NCI-H526 (cell line): ENCODE measurements at places on chromosomes 16 and 17.

DNA sequence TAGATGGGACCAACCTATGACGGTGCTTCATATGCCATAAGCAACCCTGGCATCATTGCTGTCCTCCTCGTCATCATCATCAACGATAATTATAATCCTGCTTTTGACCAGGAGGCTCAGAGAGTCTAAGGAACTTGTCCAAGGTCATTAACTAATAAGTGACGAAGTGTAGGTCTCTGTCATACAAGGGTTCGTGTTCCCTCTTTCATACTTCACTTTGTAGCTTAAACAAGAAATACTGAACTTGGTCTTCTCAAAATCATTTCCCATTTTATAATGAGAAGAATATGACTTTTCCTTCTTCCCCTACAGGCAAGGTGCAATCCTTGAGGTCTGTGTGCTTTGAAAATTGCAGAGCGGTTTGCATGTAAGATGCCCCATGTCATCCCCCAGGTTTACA, 31.2 kb upstream of the PIK3R6 start:
- no peak for DNase-seq

DNA sequence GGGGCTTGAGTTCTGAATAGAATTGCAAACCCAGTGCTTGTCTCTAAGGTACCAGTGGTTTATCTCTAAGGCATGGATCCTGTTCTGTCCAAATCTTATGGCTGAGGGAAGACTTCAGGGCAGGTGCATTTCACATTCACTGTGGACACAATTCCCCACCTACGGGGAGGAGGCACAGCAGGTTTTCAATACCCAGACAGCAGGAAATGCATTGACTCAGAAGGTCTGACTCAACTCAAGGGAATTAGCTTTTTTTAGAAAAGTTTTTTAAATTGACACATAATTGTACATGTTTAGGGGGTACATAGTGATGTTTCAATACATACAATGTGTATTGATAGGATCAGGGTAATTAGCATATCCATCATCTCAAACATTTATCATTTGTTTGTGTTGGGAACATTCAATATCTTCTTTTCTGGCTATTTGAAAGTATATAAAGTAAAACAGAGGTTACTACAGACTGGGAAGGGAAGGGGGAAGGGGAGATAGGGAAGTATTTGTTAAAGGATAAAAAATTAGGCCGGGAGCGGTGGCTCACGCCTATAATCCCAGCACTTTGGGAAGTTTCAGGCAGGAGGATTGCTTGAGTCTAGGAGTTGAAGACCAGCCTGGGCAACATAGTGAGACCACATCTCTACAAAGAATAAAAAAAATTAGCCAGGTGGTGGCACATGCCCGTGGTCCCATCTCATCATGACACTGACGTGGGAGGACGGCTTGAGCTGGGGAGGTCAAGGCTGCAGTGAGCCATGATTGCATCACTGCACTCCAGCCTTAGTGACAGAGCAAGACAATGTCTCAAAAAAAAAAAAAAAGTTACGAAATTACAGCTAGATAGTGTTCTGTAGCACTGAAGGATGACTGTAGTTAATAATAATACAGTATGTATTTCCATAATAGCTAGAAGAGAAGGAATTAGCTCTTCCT, 54.9 kb downstream of the RGS9 start:
- DNase-seq, result no peak

DNA sequence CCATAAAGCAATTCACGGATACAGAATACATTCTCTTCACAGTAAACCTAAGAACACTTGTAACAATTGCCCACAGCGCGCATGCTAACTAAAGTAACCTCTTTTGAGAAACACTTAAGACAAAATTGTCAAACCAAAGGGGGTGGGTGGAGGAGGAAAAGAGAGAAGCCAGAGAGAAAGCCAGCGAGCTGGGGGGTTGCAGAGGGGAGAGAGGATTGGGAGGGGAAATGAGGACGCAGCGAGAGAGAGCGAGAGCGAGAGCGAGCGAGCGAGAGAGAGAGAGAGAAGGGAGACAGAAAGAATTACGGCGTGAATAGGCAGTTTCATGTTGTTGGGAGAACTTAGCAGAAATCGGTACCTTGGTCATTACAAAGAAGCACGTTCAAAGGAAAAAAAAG, 1.6 kb upstream of the HOXB7 start:
- no peak for DNase-seq

- no peak for DNase-seq
These were observed 7.8 kb downstream of the GGA2 start for GRCh38 chr16:23502466-23502865.
